ENCODE measurements at places on chromosomes 5 and 9.

DNA sequence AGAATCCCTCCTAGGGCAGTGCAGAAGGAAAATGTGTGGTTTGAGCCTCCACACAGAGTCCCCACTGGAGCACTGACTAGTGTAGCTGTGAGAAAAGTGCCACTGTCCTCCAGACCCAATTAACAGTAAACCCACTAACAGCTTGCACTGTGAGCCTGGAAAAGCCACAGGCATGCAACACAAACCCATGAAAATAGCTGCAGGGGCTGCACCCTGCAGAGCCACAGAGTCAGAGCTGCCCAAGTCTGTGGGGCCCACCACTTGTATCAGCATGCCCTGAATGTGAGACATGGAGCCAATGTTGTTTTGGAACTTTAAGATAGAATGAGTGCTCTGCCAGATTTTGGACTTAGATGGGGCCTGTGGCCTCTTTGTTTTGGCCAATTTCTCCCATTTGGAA lies 119.8 kb upstream of the CDH9 start:
- DNase-seq, result no peak

DNA sequence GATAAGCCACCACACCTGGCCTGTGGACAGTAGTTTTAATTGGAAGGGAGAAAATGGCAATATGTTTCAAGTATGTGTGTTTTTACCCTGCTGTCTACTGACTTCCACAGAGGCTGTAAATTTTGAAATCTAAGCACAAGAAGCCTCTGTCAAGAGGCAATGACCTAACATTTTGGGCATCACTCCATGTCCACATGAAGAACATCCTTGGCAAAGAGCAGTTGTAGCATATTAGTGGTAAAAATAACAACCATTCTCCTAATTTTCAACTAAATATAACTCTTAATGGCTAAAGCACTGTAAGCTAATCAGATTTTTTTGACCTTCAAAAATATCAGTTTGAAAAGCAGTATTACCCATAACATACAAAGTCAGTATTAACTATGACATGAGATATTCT lies 100.3 kb upstream of the APC start:
- no peak for DNase-seq

DNA sequence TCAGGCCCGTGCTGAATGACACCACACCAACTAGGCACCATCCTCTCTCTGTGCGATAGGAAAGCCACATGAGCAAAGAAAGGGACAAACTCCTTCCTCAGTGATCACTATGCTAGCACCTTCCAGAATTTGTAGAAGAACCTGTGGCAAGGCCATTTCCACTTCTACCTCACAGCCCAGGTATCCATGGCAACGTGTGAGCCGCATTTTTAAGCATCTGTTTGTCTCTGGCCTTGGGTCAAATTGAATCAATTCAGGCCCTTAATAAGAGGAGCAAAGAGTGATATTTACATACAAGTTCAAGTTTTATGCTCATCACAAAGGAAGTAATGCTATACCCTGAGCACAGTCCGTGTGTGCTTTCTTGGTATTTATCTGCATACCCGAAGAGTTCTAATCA lies 179.3 kb downstream of the SLC12A2 start:
- DNase-seq, result no peak

DNA sequence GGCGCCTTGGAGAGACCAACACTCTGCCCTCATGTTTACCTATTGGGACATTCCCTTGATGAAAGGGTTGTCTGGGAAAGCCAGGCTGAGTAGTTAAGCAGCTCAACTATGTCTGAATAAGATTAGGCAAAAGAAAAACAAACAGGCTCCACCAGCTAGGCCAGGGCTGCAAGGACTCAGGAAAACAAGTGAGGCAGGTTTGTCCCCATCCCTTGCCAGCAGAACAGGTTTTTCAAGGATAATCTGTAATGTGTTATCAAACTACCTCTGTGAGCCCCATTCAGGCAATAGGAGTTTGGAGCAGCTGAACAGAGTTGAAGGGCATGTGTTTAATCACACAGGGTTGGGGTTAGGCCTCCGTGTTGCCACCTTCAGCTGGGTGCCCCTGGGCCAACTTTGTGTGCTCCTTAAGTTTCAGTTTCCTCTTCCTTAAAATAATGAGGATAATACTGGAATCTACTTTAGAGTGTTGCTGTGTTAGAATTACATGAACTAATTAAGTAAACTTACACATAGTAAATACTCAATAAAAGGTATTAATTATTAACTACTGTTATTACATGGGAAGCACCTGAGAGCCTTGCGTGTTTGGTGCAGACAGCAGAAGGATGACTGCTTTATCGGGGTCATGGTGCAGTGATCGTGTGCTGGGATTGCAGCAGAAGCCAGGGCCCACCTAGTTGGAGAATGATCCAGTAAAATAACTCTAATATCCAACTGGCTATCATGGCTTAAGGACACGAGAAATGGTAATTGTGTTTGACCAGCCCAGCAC lies 72.1 kb upstream of the ATP10B start:
- DNase-seq, result no peak

DNA sequence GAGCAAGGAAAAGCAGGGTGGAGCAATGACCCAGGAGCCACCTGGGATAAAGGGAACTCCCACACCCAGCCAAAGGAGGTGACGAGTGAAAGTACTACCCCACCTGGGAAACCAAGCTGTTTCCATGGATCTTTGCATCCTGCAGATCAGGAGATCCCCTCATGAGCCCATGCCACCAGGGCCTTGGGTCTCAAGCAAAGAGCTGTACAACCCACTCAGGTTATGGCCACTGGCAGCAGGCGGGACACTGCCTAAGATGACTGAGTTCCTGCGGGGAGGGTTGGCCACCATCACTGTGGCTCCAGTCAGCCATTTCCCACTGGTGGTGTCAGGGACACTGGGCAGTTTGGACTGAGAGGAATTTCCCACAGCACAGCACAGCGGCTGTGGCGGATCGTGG lies 225.7 kb downstream of the CDH9 start:
- DNase-seq, result no peak

GRCh38 chr9:86955561-86955960 lies 8.3 kb upstream of the GAS1 start:
- no peak for DNase-seq

All from NCI-H1092 treated with DMSO at 0.1 percent for 48 hours (cell line).